Upper lobe of left lung (tissue), 6 donors: ENCODE measurements at places on chromosomes 4 and X. TPM values are rescaled to one million over a fixed set of nuclear protein-coding genes. Genes with fewer than 3 reads are reported as not detected.

Gene NPY5R
- total RNA-seq, result not detected

DNA sequence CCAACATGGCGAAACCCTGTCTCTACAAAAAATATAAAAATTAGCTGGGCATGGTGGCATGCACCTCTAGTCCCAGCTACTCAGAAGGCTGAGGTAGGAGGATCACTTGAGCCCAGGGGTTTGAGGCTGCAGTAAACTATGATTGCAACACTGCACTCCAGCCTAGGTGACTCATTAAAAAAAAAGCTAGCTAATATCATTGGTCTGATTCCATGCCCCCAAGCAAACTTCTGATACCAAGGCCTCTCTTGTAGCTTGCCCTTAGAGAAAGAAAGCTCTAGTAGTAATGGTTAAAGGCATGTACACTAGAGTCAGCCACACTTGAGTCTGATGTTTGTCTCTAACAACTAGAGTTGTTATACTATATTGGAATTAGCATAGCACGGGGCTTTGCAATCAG lies 32.6 kb upstream of the PHF8 start:
- no peaks in the 10 kb centered on the region for H3K27me3 ChIP-seq
- no peak overlapping the region for H3K27ac ChIP-seq
- H3K36me3 ChIP-seq, result no peaks in the 10 kb centered on the region

DNA sequence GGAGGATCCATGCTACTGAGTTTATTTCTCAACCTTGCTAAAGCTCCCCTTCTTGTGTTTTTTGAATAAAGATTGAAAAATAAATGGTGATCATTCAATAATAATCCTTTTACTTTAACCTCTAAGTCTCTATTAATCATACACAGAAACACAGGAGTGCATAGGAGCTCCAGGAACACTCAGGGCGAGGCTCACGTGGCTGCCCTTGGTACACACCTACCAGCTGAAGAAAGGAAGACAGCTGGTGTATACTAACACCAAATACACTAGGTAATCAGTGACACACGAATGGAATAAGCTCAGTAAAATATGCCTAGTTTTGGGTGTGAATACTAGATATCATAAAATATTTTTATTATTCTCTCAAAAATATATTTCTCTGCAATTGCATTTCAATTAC lies 26.2 kb downstream of the CCDC149 start:
- DNase-seq, result no peak
- H3K4me3 ChIP-seq, result no peak overlapping the region
- H3K27me3 ChIP-seq, result no peaks in the 10 kb centered on the region

DNA sequence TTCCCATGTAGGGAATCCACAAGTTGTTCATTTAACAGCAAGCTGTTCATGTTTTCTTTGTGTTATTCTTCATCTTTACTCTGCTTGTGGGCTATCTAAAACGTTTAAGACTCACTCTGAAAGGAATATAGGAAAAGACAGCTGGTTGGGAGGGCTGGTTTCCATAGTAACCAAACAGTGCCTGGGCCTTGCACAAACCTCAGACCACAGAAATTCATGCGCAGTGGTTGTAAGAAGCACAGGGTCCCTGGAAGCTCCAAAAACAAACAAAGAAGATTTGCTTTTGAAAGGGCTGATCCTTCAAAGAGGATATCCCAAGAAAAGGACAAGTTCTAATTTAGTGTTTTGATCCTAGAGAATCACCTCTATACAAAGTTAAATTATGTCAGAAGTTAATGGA lies 7.8 kb downstream of the SERTM2 start:
- H3K4me1 ChIP-seq, result no peaks in the 10 kb centered on the region
- DNase-seq, result no peak
- no peaks in the 10 kb centered on the region for H3K36me3 ChIP-seq
- H3K27ac ChIP-seq, result no peak overlapping the region
- H3K27me3 ChIP-seq, result no peaks in the 10 kb centered on the region
- H3K4me3 ChIP-seq, result no peak overlapping the region

DNA sequence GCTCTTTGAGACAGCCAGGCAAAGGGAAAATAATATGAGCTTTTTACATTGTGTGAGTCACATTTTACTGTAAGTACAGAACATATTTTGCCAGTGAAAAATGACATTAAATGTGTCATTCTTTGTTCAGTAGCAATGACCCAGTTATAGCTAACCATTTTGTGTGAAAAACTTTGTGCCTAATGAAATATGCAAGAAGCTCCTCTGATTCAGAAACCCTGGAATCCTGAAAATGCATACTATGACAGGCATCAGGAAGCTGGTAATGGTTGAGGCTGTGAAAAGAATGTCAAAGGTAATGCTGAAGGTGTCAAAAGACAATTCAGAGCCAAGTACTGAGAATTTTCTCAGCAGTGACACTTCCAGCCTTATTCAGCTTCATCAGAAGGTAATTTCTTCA lies 549.5 kb upstream of the SMIM31 start:
- H3K4me1 ChIP-seq, result no peaks in the 10 kb centered on the region
- H3K27ac ChIP-seq, result no peak overlapping the region
- no peaks in the 10 kb centered on the region for H3K27me3 ChIP-seq
- no peaks in the 10 kb centered on the region for H3K36me3 ChIP-seq
- no peak for DNase-seq

Gene SCRG1
- total RNA-seq, result not detected

DNA sequence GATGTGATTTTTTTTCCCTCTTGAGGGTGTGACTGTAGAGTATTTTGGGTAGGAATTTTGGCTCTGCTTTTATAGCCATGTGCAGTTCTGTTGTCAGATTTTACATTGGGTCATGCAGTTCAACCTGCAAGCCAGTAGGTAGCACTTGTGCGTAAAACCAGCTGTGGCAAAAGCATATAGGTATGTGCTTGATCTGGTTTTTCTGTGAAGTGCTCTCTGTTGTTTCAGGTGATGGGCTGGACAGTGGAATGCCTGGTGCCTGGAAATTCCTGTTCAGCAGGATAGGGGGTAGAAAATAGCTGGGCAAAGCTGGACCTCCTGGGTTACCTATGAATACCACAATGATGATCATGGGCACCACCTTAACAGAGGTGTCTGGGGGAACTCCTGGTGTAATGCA lies 584.2 kb upstream of the PCDH10 start:
- H3K36me3 ChIP-seq, result no peaks in the 10 kb centered on the region
- H3K4me1 ChIP-seq, result no peaks in the 10 kb centered on the region
- no peak for DNase-seq
- no peak overlapping the region for H3K27ac ChIP-seq
